Cardiac fibroblast (primary cell): ENCODE measurements at places on chromosomes 13 and 19.

- DNase-seq, result no peak
Measured at GRCh38 chr13:70324519-70324918, 216.3 kb upstream of the KLHL1 start.

DNA sequence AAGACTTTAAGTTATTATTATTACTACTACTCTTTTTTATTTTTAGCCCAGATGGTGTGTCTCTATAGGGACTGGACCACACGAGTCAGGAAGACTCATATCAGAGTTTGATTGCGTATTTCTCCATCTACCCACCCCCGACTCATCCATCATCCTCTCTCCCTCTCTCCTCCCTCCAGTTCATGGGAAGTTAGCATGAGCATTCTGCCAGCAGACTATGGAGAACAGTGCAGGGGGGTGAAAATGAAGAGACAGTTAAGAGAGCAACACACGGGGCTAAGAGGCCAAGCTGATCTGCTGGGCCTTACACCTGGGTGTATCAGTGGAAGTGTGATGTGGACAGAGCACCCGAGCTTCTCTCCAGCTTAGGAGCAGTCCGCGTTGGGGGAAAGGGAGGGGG, 95.0 kb downstream of the UQCRFS1 start:
- peak; percentile 13 for DNase-seq

DNA sequence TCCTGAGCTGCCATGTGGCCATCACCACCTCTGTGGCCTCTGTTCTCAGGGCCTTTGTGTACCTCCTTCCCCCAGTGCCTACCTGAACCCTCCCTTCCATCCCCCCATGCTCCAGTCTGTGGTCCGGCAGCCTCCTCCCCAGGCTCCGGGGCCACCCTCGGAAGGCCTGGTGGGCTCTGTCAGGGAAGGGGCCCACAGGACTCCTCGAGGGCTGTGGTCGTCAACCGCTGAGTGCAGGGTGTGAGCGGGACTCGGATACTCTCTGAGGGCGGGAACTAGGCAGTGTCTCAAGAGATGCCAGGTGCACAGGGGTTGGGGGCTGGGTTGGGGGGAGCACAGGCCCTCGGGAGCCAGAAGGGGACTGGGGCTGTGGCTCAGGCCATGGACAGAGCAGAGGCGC, 3.9 kb downstream of the MAP2K7 start:
- no peak for DNase-seq

DNA sequence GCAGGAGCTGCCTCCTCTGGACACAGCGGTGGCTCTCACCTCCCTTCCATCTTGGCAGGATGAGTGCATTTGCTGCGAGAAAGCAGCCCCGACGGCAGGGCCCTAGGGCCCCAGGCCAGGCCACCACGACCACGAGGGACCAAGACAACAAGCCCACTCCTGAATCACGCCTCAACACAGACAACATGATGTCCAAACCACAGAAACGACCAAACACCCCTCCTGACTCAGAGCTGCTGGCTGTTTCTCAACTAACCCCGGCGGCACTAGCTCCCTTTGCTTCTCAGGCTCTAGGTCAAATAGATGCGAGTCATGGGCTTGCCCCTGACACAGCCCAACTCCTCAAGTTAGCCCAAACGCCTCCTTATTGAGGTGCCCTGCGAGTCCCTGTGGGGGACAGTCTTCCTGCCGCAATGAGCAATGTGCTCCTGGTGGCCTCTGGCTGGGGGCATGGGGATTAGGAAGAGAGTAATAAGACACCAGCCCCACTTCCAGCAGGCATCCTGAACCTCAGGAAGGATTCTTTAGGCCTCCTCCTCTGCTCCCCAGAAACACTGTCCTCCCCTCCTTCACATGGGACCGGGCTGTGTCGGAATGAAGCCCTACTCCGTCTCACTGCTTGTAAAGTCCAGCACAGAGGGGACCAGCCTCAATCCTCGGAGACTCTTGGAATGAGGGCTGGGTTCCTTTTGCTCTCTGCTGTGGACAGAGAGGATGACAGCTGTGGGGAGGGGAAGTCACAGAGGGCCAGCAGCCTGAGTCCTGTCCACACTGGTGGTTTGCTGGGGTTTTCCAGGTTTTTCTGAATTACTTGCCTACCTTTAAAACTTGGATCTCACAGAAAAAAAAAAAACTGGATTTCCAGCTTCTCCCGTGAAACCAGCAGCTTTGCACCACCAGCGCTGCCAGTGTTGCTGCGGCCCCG, 6.9 kb upstream of the ATF5 start:
- DNase-seq, result peak; percentile 72

DNA sequence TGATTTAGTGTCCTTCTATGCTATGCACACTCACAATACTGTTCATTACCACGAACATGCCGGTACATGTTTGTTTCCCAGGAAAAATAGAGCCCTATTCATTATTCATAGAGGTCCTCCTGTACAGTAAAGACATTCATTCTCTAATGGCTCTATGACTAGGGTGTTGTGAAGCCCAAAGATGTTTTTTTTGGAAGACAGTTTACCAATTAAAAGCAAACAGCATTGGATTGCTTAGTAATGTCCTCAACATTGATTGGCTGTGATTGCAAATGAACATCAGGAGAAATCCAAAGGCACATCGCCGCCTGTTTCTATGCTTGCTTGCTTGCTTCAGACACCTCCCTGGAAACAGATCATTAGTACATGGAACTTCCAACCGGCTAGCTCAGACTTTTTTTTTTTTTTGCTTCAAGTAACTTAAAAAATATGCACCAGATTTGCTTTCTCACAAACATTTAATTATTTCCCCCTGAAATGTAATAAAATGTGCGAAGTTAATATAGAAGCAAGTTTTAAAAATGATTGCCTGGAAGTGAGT, 8.8 kb upstream of the GPC6 start:
- no peak for DNase-seq

GRCh38 chr13:107678075-107678689, 537.2 kb downstream of the LIG4 start:
- DNase-seq, result no peak
